ENCODE measurements at places on chromosomes 5 and 9.

DNA sequence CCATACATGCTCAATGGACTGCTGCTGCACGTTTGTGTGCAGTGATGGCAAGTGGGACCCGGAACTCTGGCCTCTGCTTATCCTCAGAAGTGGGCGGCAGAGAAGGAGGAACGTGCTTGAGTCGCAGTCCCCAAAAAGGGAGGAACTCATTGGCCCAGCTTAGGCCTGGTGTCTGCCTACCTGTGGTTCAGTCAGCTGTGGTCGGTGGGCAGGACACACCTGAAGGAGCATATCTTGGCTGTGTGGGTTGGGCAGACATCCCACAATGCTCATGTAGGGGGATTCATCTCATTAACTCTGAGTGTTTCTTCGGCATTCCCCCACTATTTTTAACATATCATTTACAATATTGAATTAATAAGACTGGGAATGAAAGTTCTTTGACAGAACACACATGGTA, 122.9 kb upstream of the IL12B start:
- DNase-seq = no peak

DNA sequence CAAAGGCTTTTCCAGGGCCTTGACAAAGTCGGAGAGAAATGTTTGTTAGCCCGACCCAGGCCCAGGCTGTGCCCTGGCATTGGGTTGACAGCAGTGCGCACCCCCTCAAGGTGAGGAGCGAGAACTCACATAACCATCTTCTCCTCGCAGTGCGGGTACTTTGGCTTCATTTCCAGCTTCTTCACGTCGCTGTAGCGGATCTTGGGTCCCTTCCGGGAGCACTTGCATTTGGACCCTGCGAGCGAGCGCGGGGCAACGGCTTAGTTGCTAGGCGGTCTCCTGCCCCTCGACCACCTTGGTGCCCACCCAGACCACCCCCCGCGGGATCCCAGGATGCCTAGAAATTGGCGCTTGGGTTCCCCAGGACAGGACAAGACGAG, 496 bp downstream of the CXCL14 start:
- no peak for DNase-seq

GRCh38 chr5:179620703-179621350, 2.6 kb downstream of the HNRNPH1 start:
- no peak for DNase-seq

GRCh38 chr5:143506836-143507552, 103.5 kb upstream of the NR3C1 start:
- no peak for DNase-seq

- no peak for DNase-seq
Measured at GRCh38 chr9:437574-438001, 222.9 kb downstream of the DOCK8 start.

- DNase-seq = no peak
Measured at GRCh38 chr5:134777366-134777765, 18.8 kb downstream of the DDX46 start.

DNA sequence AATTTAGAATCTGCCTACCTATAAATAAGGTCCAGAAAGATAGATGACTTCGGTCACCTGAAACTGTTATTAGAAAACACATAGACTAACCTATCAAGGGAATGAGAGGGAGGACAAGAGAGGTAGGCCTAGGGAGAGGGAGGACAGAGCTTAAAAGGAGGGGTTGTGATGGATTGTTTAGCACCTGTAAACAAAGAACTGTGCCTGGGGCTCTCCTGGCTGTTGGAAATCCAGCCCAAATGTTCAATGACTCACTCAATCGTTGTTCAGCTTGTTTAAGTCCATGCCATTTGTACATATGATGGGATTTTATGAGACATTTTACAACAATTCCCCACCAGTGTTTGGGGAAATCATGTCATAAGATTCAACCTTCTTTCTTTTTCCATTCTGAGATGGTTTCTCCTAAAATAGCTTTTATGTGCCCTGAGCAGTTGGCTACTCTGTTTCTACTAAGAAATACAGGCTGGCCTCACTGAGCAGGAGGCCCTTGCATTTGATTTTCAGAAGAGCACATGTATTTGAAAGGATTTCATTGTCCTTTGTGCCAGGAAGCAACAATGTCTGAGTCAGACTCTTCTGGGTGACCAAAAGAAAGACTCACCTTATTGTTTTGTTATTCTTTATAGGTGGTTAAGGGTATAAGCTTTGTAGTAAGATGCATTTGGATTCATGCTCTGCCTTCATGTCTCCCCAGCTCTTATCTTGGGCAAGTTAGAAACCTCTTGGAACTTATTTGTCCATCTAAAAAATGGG, 48.2 kb upstream of the GPR151 start:
- no peak for DNase-seq

GRCh38 chr9:12185856-12186255, 507.3 kb upstream of the TYRP1 start:
- DNase-seq = no peak

GRCh38 chr9:87216897-87217455, 269.7 kb upstream of the GAS1 start:
- no peak for DNase-seq

DNA sequence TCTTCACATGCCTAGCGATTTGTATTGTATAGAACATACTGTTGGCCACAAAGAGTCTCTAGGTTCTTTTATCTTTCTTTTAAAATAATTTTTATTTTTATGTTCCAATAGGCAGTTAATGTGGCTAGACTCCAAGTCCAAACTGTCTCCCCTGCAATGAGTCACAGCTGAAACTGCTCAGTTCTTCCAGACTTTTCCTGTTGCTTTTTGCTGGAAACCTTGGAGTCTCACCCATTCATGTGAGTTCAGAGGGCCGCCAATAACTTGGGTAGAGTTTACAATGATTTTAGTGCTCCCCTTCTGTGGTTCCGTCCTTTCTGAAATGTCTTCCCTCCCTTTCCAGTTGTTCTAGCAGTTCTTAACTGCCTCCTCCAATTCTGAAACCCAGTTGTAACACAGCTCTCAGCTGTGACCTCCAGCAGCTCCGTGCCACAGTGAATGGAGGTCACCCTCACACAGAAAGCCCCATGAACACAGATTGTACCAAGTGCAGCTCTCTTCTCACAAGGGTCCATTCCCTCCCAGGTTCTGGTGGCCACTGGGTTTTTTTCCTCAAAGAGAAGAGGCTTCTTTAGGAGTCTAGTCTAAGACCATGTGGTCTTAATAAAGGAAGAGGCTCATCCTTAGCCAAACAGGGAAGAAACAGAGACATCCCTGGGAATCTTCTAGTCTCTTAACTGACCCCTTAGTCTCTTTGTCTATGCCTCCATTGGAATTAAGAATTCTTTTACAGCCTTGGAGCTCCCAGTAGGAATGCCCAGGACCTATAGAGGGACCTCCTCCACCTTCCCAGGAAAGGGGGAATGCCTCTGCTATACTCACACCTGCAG, 198.5 kb downstream of the SPOCK1 start:
- no peak for DNase-seq

- no peak for DNase-seq
Measured at GRCh38 chr9:94656200-94656599, 16.9 kb upstream of the FBP1 start.

DNA sequence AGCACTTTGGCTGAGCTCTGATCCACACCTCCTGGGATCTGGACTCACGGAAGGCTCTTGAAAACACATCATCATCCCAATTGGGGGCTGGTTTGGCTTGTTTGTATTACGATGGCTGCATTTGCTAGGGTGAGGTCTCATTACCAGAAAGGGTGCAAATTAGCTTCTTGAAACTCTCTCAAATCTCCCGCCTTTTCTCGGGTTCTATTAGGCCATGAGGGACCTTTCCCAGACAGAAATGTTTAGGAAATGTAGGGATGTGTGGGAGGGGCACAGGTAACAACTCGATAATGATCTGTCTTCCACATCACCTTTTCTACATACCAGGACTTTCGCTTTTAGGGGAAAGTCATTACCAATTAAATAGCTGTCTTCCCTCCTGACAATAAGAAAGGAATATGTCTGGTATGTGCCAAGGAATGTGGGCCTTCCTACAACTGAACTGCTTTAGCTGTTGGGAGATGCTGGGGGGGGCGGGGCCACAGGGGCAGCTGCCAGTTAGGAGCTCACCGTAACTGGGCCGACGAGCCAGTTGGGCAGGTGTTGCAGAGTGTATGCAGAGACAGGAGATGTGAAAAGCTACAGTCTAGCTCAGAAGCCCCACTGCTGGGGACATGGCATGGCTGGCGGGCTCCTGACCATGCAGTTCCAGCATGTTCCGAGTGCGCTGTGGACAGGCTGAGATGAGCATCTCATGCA, 71.2 kb downstream of the AK8 start:
- no peak for DNase-seq

- no peak for DNase-seq
Measured at GRCh38 chr5:25481463-25481862, 836.7 kb upstream of the CDH10 start.

DNA sequence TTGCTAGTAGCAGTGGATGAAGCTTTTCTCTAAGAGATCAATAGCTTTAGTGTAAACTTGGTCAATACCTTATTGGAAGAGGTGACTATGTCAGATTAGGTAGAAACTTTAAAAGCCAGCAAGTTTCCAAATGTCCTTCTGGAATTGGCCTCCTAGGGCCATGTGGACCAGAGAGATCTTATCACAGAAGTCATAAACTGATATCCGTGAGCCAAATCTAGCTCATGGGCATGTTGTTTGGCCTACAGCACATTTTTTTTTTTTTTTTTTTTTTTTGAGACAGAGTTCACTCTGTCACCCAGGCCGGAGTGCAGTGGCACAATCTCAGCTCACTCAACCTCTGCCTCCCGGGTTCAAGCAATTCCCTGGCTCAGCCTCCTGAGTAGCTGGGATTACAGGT, 157.5 kb upstream of the CCDC152 start:
- DNase-seq = no peak

GRCh38 chr5:105413406-105413990, 1850.9 kb upstream of the NUDT12 start:
- DNase-seq = no peak

DNA sequence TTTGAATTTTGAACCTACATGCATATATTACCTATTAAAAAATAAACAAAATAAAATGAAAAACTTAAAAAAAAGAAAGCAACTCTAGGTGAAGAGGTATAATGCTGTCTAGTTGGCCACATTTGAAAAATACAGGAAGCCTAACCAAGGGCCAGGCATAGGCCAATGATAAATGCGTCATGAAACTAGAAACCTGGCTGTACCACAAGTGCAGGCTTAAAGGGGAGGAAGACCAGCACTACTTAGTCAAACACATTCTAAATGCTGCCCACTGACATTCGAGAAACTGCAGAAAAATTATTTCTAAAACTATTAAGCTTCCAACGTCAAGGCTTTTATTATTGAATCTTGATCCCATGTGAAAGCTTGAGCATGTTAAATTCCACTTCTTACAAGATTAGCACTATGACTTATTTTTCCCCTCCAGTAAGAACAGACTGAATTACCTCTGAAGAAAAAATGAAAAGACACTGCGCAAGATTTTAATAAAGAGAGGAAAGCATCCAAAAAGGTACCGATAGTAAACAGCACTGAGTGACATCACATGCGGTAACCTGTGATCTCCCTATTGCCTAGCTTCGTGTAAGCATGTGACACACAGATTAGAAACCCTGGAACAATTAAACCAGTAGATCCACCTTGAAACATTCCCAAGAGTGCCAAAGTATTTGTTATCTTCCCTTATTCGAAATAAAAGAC, 16.2 kb downstream of the CDC14B start:
- DNase-seq = no peak

GRCh38 chr5:100424017-100424416, 111.2 kb upstream of the FAM174A start:
- DNase-seq = no peak

DNA sequence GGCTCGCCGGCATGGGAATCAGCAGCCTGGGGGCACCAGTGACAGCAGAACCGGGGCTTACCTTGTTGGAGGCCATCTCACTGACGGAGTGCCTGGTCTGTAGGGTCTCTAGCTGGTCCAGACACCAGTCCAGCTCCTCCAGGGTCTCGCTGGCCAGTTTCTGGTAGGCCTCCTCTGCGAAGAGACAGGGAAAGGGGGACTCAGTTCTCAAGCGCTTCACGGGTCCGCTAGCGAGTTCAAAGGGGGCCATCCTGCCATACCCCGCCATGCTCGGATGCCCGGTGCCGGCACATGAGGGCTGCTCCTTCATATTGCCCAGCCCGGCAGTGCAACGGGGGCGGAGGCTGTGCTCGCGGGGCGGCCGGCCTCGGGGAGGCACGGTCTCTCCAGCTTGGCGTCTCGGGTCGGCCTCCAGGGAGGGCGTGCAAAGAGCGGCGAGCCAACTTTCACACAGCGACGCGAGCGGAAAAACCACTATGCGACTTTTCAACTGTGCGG, 456.0 kb downstream of the RAB3C start:
- DNase-seq = no peak

DNA sequence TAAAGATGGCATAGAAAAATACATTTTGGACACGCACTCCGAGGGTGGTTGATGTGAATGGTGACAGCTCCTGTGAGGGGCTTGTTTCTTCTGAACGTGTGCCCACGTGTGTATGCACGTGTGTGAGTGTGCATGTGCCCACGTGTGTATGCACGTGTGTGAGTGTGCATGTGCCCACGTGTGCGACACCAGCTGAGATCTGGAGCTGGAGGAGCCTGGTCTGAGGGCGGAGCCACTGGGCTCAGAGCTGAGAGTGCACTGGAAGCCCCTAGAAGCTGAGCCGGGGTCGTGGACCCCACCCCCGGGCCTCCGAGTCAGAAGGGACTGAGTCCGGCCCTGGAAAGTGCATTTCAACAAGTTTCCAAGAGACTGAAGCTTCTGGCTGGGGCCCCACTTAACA, 282.5 kb upstream of the IRX4 start:
- DNase-seq = no peak

GRCh38 chr9:131121346-131121745, 4.0 kb upstream of the NUP214 start:
- DNase-seq = no peak

DNA sequence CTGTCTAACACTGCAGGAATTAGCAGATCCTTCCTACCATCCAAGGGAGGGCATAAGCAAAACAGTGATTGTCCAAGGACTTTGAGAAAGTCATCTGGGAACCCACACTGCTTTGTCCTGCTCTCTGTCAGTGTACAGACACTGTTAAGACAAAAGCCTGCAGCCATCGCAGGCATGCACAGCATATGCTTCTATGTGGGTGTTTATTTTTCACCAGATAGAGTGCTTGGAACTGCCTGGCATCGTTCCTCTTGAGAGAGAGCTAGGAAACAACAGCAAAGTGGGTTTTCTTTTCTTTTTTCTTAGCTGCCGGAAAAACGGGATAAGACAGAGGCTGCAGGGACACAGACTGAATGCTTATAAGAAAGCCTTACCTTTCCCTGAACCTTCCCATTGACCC, 212.3 kb downstream of the ICE1 start:
- no peak for DNase-seq

DNA sequence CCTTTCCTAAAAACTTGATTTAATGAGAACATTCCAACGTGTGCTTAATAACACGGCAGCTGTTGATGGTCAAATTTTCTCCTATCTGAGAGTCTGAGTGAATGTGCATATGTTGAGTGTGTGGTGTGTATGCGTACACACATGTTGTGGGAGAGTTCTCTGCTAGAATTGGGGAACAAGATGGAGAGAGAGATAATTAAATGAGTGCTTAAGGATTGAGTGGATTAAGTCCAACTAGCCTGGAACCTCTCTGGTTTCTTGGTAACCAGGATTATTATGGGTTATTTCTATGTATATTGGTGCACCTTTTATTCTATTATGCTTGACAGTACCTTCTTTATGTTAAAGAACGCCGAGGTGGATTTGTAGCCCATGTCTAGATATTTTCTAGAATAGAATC, 36.4 kb upstream of the TNFAIP8 start:
- DNase-seq = no peak

GRCh38 chr5:136040746-136041415, 12.1 kb downstream of the TGFBI start:
- DNase-seq = no peak
